Head of caudate nucleus (tissue), 42 donors: ENCODE measurements at places on chromosomes 3 and 15.

- DNase-seq: no peak
Measured at GRCh38 chr3:52831500-52832301, 1.2 kb upstream of the ITIH4 start.

DNA sequence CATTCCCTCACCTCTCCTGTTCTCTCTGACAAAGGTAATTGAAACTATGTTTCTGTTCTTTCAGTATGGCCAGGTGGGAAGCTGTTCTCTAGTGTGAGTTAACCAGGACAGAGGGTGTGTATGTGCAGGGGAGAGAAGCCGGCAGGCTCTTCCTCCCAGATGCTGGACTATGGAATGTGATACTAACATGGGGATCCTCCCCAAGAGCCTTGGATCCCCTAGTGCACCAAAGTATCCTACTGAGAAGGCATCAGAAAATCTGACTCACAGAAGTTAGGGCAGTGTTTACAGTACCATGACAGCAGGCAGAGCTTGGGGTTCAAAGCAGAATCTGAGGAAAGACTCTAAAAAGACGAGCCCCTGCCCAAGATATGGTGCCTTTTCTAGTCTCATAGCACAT lies 123.1 kb downstream of the APBA2 start:
- no peak for DNase-seq

DNA sequence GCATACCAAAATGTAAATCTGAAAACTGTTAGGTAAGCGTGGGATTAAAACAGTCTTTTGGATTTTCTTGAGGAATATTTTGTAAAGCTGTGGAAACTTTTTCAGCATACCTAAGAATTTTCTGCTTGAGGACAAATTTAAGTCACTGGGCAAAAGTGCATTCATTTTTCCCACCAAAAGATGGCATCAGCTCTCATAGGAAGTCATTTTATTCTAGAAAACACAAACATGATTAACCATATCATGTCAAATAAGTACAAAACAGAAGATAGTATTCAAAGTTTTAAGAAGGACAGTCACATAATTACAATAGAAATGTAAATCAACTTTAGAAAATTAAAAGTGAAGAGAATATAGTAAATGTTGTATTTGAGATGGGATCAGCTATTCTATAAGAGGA lies 63.5 kb downstream of the SLC49A4 start:
- DNase-seq: no peak

DNA sequence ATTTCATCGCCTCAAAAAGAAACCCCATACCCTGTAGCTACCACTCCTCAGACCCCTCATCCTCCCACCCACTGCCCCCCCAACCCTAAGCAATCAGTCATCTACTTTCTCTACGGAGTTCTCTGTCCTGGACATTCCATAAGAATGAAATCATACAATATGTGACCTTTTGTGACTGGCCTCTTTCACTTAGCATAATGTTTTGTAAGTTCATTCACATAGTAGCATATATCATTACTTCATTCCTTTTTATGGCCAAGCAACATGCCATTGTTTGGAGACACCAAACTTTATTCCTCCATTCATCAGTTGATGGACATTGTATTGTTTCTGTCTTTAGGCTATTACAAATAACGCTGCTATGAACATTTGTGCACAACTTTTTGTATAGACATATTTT lies 64.2 kb downstream of the TNIK start:
- no peak for DNase-seq

- no peak for DNase-seq
Measured at GRCh38 chr3:168405288-168405687, 309.6 kb upstream of the GOLIM4 start.
